DMS153 (cell line): ENCODE measurements at places on chromosomes 5 and 9.

DNA sequence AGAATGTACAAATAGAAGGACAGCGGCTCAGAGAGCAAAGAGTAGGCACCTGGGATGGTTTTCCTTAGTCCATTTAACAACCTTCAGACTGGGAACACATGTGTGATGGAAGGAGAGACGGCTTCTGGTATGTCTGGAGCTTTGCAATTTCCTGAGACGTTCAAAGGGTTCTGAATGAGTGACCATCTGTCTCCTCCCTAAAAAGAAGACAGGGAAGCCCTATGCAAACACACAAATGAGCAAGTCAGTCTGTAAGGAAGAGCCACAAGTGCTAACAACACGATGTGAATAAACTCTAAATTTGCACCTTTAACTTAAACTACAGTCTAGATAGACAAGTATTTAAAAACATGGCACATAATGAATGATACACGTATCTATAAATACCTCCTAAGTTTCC, 391.0 kb downstream of the ICE1 start:
- DNase-seq = no peak

DNA sequence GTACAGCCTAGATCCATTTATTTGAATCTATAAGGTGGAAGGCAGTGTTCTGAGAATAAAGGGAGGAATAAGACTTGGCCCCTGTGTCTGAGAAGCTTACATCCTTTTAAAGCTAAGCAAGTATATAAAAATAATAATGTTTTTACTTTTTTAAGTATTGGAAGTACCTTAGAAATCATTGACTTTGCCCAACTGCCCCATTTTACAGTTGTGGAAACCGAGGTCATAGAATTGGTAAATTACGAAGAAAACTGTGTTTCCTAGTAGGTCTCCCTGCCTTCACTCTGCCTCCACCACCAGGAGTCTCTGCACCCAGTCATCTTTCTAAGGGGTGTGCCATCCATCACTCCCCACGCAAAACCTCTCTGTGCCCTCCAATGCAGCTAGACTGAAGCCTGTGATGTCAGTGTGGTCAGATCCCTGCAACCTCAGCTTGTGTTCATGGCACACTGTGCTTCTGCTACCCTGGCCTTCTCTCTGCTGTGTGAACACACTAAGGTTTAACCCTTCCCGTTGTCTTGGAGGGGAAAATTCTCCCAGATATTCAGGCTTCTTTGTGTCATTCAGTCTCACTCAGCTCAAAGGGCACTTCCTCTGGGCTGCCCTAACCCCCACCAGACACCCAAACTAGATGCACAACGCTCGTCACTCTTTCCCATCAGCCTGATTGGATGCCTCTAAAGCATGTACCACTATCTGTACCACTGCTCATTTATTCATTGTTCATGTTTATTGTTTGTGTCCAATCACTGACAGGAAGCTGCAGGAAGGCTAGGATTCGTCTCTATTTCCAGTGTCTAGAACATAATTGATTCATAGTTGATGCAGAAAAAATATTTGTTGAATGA, 18.2 kb downstream of the ADRB2 start:
- DNase-seq = no peak

GRCh38 chr9:105708405-105708804, 14.1 kb downstream of the TMEM38B start:
- DNase-seq = no peak

GRCh38 chr5:176570044-176570443, 20.9 kb downstream of the CDHR2 start:
- no peak for DNase-seq

DNA sequence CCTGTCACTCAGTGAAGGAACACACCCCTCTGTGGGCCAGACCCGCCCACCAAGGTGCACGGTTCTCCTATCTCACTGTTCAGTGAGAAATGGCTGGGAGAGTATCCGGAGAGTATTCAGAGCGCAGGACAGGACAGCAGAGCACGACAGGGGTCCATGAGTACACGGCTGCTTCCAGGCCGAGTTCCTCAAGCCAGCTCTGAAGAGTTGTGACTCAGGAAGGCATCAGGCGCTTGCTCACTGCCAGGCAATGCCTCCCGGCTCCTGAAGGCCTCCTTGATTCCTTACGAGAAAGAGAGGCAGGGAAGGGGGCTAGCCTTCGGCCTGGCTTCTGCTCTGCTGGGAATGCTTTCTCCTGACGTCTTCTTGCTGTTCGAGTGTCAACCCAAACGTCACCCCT, 132.1 kb upstream of the PPP1R26 start:
- DNase-seq = no peak

DNA sequence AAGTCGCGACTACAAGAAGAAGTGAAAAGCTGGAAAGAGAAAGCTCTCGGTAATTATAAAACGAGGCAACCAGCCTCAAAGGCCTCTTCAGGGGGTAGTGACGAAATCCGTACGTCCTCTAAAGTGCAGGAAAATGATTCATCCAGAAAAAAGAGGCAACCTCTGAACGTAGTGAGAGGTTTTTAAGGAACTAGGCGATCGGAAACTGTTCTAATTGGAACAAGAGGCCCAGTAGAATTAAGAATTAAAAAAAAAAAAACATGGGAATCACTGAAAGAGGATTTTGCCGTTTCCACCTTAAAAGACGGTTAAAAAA, 1.0 kb downstream of the CSNK1A1 start:
- DNase-seq = no peak

GRCh38 chr9:77843076-77843870, 188.3 kb downstream of the GNAQ start:
- DNase-seq = no peak

DNA sequence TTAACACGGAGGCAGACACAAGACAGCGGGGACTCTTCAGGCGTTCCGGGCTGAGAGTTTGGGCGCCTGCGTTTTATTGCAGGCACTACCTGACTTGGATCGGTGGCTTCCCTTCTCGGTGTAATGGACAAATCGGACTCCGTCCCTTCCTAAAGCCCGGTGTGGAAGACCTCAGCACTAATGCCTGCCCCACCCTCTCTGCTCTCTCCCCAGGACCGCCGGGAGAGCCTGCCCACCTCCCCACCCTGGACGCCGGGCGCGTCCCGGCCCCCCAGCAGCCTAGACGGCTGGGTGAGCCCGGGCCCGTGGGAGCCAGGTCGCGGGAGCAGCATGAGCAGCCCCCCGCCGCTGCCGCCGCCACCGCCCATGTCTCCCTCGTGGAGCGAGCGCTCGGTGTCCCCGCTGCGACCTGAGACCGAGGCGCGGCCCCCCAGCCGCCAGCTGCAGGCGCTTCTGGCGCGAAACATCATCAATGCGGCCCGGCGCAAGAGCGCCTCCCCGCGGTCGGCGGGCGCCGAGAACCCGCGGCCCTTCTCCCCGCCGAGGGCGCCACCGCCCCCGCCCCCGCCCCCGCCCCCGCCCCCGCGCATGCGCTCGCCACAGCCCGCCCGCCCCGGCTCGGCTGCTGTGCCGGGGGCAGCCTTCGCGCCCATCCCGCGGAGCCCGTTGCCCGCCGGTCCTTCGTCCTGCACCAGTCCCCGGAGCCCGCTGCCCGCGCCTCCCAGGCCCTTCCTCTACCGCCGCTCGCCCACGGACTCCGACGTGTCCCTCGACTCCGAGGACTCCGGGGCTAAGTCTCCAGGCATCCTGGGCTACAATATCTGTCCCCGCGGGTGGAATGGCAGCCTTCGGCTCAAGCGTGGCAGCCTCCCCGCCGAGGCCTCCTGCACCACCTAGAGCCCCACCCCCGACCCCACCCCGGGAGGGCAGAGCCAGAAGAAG, 4.6 kb upstream of the MYOZ3 start:
- DNase-seq = peak; percentile 26

- DNase-seq = no peak
These were observed 65.7 kb upstream of the TNFAIP8 start for GRCh38 chr5:119290161-119290569.

- DNase-seq = no peak
These were observed 237.6 kb upstream of the IRX4 start for GRCh38 chr5:2120361-2120760.

DNA sequence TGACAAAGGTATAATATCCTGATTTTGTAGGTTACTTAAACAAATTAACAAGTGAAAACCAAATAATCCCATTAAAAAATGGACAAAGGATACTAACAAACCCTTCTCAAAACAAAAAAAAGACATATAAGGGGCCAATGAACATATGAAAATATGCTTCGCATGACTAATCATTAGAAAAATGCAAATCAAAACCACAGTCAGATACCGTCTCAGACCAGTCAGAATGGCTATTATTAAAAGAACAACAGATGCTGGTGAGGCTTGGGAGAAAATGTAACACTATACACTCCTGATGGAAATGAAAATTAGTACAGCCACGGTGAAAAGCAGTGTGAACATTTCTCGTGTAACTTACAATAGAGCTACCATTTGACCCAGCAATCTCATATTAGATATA, 1542.2 kb upstream of the CDH9 start:
- DNase-seq = no peak

DNA sequence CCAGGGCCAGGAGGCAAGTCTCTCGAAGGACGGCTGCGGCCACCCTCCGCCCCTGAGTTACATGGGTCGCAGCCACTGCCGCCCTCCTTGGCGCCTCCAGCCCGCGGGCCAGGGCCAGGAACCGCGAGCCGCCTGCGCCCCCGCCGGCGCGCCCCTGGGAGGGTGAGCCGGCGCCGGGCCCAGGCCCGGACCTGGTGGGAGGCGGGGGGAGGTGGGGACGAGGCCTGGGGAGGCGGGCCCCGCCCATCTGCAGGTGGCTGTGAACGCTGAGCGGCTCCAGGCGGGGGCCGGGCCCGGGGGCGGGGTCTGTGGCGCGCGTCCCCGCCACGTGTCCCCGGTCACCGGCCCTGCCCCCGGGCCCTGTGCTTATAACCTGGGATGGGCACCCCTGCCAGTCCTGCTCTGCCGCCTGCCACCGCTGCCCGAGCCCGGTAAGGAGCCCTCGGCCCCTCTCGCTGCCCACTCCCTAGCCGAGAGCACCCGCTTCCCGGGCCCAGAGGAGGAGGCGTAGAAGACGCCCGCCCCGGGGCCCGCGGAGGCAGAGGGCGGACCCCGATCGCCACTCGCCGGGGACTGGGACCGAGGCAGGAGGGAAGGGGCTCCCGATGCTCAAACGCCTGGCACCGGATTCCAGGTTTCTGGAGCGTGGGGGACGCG, at the start of gene ASS1:
Gene ASS1 (plus strand): TSS at position 397 of the 657 bp plus-strand sequence. CDS start 7,268 bp downstream, outside the sequence.
- DNase-seq = peak; percentile 40

DNA sequence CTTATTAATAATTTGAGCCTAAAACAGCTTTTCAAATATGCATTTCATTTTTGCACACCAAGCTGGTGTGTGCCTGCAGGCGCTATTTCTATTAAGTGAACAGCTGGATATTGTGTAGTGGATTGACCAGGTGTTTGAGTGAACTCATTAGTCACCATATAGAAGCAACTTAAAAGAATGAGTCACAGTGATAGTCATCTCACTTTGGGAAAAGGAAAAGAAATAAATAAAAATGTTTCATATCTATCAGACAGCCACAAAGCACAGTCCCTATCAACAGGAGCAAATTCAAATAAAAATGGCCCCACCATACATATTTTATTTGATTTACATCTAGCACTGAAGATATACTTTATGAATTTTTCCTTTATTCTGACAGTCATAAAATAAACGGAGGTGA, 456.5 kb upstream of the CDH9 start:
- no peak for DNase-seq

DNA sequence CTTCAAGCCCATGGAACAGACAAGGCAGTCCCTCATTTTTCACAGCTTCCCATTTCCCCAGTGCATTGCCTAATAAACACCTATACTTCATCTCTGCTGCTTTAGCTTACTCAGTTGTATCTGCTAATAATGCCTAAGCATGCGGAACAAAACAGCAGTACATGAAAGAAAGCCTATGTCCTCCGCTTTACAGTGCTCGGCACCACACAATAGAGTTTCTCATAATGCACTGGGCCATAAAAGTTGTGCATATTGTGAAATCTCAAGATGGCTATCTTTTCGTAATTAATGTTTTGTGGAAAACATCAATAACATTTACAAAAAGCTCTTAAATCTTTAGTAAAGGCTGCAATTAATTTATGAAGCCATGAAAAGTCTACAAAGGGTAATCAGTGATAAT, 69.3 kb downstream of the DENND1A start:
- no peak for DNase-seq
